HTR-8/SVneo (cell line): ENCODE measurements at places on chromosomes 1 and 21.

DNA sequence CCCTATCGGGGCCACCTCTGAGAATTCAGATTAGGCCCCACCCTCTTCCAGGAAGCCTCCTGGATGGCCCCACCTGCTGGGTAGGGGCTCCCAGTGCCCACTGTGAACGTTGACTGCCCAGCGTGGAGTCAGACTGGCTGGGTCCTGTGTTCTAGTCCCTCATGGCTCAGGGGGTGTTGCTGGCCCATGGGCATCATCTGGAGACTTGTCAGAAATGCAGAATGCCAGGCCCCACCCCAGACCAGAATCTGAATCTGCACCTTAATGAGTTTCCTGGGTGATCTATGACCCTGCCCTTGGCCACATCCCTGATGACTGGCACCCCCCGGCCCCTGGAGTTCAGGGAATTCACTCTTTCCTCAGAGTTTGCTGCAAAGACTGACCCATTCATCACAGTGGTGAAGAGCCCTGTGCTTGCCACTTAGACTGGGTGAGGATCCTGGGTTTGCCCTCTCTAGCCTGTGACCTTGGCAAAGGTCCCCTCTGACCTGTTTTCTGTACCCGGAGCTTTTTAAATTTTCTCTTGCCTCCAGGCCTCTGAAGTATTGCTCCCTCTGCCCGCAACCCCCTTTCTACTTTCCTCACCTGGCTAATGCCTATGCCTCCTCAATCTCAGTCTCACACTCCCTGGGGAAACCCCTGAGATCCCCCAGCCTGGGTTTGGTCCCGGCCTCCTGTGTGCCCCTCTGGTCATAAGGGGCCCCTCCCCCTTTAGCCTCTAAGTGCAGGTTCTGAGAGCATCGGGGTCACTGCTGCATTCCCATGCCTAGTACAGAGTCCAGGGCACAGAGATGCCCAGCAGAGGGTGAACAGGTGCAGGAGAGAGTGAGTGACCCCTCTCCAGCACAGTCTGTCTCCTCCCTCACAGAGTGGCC, 184.2 kb downstream of the MATN1 start:
- no peak for DNase-seq

GRCh38 chr21:43333298-43334062, 93.5 kb downstream of the SIK1 start:
- peak; percentile 81 for DNase-seq

GRCh38 chr1:31662463-31662862, 17.8 kb upstream of the PEF1 start:
- no peak for DNase-seq

DNA sequence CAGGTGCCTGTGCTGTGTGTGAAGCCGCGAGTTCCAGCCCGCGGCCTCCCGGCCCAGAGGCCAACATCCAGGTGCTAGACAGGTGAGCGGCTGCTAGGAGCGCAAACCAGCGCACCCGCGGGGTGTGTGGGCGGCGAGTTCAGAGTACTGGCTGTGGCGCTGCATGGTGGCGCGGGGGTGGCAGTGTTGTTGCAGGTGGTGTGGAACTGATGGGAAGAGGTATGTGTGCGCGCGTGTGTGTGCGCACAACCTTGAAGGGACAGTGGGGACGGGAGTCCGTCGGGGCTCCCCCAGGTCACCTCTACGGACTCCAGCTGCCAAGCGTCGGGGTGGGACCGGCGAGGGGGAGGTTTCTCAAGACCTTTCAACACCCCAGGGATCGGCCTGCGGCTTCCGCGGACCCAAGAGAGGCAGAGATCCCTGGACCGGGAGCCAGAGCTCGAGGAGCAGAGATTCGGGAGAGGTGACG, 433 bp upstream of the DMBX1 start:
- no peak for DNase-seq

DNA sequence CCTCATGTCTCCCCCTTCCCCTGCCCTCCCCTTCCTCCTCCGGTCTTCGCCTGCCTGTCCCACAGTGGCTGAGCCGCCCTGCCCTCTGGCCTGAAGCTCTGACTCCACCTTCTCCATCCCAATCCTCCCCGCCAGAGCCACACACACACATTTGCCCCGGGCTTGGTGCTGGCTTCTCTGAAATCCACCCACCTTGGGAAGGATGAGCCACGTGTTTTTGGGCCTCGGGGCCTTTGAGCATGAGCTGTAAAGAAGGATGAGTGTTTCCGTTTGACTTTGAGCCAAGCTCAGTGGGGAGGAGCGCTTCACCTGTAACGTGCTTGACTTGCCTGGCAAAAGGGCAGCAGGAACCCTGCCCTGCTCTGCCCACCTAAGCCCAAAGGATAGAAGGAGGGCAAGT, 295.1 kb downstream of the SIPA1L2 start:
- DNase-seq, result no peak

GRCh38 chr1:32626176-32626575, 24.2 kb downstream of the ZBTB8OS start:
- no peak for DNase-seq

- no peak for DNase-seq
Observed at GRCh38 chr1:66365635-66366034, 168.3 kb upstream of the SGIP1 start.

DNA sequence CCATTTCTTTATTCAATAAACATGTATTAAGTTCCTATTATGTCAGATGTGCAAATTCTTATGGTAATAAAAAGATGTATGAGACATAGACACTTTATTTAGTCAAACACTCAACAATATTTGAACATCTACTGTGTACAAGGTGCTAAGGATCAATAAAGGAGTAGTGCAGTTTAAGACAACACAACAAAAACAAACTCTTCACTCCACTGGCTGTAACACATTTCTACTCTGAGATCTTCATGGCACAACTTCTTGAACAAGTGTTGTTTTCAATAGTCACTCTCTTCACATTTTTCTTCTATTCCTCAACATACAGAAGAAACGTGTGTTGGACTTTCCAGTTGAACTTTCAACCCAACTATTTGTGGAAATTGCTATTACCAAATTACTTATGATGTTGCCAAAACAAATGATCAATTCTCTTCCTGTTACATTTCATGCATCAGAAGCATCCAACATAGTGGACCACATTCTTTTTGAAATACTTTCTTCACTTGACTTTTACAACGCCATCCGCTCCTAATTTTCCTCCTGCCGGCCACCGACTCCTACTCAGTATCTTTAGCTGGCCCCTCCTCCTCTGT, 25.4 kb downstream of the HSD3B1 start:
- DNase-seq, result no peak

GRCh38 chr1:198889101-198889500, 250.3 kb downstream of the PTPRC start:
- no peak for DNase-seq

DNA sequence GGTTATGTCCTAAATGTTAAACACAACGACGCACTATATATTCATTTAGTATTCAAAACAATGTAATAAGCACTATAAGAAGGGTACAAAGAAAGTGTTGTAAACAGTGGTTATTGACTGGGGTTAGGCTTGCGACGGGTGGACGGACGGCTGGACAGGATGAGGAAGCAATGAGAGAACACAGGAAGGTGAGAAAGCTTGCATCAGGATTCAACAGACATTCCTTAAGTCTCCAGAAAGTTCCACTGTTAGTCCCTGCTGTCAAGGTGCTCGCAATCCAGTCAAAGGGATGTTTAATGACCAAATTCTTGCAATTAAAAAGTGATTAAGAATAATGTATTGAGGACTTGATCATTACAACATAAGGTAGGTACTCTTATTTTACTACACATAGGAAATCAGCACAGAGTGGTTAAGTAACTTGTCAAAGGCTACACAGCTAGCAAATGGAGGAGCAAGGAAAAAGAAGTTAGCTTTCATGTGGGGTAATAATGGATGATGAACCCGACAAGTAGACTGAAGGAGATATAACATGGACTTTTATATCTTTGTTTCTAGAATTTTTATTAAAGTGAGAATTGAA, 994 bp upstream of the ACBD6 start:
- DNase-seq, result no peak

- no peak for DNase-seq
Observed at GRCh38 chr1:34923490-34923889, 6.0 kb downstream of the DLGAP3 start.

DNA sequence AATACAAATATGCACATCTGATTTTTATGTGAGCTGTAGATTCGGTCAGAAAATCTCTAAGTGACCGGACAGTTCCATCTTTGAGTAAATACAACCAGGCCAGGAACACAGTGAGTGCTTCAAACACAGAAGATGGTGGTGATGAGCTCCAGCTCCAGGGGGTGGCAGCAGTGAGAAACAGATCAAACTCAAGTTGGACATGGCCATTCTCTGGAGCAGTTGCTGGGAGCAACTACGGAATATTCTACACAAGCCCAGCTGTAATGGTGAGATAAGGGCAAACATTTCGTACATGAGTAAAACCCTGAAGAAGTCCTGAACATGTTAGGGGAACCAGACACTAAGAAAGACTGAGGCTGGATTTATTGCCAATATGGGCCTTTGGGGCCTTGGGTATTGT, 100.7 kb downstream of the BARHL2 start:
- no peak for DNase-seq

GRCh38 chr1:119911775-119912174, 15.5 kb upstream of the ADAM30 start:
- DNase-seq, result no peak

GRCh38 chr1:172512591-172512990, 20.4 kb upstream of the SUCO start:
- no peak for DNase-seq

DNA sequence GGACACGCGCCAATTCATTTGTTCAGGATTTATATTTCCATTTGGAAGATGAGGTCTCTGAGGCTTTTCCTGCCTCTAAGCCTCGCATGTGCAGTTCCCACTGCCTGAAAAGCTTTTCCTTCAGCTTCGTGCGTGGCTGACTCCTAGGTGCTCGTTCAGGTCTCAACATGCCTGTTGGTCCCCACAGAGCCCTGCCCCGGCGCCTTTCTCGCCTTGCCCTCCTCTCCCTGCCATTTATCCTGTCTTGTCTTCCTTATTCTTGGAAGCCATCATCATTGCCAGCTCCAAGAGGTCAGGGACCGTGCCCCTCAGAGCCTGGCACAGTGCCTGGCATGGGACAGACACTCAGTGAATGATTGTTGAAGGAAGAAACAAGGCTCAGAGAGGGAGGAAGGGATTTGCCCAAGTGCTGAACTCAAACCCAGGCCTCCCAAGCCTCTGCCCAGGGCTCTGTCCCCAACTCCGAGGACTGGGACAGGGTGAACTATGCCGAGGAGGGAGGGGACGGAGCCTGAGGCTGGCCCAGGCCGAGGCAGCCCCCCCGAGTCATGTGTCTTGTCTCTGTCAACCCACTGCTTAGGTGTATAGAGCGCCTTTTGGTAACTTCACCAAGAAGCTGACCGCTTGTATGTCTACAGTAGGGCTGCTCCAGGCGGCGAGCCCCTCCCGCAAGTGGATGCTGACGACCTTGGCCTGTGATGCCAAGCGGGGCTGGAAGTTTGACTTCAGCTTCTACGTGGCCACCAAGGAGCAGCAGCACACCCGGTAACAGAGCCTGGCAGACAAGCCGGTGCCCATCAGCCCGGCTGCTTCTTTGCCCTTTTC, 47.3 kb downstream of the DISP3 start:
- no peak for DNase-seq

- no peak for DNase-seq
Observed at GRCh38 chr1:107524301-107524700, 383.5 kb downstream of the NTNG1 start.

DNA sequence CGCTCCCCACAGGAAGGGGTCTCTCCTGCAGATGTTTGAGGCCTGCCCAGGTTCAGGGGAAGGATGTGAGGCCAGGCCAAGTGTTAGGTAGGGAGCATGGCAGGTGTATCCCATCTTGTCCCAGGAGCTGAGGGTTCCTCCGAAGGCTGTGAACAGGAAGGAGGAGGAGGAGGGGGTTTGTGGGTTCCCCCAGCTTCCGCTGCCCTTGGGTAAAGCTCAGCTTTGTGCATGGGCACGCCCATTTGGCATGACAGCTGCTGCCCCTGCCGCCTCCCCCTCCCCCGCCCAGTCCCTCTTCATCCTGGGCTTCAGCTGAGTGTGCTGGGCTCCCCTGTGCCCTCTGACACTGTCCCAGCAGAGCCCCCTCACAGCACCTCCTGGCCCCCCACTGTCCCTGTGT, 25.5 kb downstream of the TNFRSF8 start:
- DNase-seq, result no peak

- no peak for DNase-seq
Observed at GRCh38 chr1:65319754-65320153, 10.4 kb downstream of the DNAJC6 start.

- no peak for DNase-seq
Observed at GRCh38 chr1:157978586-157979403, 14.7 kb upstream of the KIRREL1 start.

DNA sequence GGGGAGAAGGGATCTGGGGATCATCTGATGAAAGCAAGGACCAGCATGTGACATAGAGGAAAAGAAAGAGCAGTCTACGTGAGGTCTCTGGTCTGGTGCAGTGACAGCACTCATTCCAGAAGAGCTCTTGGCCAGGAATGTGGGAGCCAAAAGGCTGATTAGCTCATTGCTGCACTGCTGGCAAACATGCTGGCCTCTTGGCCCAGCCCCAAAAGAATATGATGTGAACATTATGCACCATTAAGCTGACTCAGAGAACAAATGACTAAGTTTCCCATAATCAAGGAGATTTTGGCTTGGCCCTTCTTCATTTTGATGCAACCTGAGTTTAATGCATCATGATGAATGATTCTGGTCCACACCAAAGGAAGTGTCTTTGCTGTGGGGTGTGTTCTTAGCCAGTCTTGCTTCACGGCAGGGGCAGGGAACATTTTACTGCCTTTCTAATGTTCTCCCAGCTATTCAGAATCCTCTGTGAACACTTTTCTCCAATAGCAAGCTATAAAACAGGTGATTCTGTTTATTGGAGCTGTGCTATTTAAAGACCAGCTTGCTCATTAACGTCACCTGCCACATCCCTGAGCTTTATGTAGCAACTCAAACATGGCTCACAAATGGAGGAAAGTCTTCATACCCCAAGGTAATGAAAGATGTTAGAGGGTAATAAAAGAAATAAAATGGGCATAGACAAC, 55.1 kb downstream of the PCBP3 start:
- DNase-seq, result peak; percentile 13

- no peak for DNase-seq
Observed at GRCh38 chr1:182065126-182065845, 3.8 kb upstream of the ZNF648 start.

DNA sequence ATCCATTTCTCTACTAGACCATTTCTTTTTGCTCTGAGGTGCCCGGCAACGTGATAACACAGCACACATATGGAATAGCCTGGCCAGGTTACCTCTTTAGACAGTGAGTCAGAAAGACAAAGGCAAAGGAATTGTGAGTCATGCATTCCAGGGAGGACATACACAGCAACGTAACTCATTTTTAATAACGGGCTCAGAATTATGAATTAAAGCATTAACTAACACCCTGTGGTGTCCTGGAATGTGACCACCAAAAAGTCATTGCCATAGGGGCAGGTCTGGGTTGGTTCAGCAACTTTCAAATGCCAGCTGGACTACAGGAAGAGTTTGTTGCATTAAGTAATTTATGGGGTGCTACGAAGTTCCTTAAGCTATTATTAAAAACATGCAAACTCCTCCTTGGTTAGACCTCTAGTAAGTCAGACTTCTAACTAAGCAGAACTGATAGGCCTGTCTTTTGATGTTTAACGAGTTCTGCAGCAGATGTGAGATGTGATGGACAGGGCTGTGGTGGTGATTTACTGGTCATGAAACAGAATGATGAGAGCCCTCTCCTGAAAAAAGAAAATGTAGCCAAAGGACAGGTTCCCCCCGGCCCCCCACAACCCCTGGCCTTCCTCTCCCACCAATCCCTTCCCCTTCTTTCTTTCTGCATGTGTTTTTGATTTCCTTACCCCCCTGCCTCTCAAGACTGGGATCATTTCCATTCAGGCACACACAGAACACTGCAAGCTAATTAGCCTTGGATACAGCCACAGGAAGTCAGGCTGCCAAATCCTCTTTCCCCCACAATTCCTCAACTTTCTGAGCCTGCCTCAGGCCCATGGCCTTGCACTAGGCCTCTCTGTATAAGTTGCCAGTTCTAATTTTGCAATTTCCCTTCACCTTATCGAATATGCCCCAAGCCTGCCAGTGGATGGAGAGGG, 88.9 kb upstream of the HAO2 start:
- peak; percentile 30 for DNase-seq
